CD4-positive, alpha-beta memory T cell (primary cell): ENCODE measurements at places on chromosomes 2 and 18. TPM values are rescaled to one million over a fixed set of nuclear protein-coding genes. Genes with fewer than 3 reads are reported as not detected.
A peak's percentile ranks its signal among the peaks of the same experiment; 100 is the strongest.

- DNase-seq, result no peak
Measured at GRCh38 chr2:186704897-186705296, 11.0 kb downstream of the FAM171B start.

GRCh38 chr2:60534052-60534685 is 19.3 kb downstream of the BCL11A start:
- no peak for DNase-seq

GRCh38 chr2:174717273-174717672 is 47.0 kb downstream of the CHRNA1 start:
- peak; percentile 63 for DNase-seq

DNA sequence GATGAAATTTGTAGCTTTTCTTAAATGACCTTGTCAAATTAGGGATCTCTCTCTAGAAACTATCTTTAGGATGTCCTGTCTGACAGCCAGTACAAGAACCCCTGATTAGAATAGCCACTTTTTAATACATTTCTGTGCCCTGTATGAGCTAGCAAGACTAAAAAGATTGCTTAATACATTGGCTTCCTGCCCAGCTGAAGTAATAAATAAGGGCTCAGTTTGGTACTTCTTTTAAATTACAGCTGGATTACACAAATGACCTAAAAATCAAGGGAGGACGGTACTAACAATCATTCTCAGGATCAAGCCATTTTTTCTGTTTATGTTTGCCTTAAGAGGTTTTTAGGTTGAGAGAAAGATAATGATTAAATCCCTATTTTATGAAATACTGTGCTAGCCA is 11.6 kb upstream of the OLA1 start:
- no peak for DNase-seq

DNA sequence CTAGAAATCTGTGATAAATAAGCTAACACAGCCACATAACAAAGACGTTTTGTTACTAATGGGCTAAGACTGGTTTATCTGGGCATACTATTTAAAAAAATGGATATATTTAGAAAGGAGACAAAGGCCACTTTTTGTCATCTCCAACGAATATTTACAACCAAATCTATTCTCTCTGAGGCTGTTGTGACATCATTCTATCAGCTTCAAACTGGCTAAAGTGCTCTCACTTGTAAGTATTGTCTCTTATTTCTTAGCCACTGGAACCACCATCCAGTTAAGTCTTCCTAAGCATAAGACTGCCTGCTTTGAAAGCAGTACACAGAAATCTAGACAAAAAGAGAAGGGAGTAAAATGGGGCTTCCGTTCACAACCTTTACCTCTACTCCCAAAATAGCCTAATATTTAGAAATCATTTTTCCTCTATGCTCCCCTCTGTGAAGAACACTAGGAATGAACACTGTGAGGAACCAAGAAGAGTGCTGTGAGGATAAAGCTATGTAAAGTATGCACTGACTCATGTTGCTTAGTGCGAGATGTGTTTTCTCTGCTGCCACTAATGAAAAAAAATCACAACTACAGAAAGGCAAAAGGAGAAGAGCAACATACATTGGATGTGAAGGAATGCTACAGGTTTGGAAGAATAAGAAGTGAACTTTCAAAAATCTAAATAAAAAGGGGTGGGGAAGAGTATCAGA is 264.1 kb downstream of the EXOC6B start:
- DNase-seq, result no peak

- DNase-seq, result no peak
Measured at GRCh38 chr2:235553696-235554100, 59.9 kb downstream of the AGAP1 start.

GRCh38 chr2:119741001-119741400 is 18.7 kb upstream of the PTPN4 start:
- DNase-seq, result no peak

GRCh38 chr18:60549338-60549960 is 176.9 kb upstream of the MC4R start:
- DNase-seq, result no peak

Gene C2orf66
- total RNA-seq, result not detected

DNA sequence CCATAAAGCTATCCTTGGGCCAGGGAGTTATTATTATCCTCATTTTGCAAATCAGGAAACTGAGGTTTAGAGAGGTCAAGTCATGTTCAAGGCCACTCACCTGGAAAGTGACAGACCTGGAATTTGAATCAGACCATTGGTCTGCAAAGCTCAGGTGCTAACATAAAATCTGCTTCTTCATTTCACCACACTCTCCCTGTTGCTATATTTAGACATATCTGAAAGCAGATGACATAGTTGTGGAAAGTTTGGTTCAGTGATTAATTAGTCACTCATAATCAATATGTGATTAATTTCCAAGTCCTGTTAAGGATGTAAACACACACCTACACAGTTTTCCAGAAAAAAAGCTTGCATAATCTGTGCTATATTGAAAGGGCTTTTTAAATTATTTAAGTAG is 57.4 kb downstream of the LINC00305 start:
- no peak for DNase-seq

Gene TMEM198
- 0.67 TPM for total RNA-seq

DNA sequence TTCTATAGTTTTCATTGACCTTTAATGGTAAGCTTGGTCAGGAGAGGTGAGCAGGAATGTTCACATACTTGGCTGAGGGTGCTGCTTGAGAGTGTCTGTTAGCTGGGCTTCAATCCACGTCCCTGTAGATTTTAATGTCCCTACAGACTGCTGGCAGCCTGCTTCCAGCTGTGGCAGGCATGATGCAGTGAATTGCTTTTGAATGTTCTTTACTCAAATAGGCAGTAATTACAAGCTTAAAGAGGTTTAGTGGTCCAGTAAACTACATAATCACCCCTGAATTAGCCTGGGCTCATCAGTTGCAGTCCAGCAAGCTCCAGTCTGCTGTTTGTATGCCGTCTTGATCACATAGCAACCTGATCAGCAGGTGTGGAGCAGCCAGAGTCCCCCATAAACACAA is 102.1 kb downstream of the MEIS1 start:
- DNase-seq, result no peak

DNA sequence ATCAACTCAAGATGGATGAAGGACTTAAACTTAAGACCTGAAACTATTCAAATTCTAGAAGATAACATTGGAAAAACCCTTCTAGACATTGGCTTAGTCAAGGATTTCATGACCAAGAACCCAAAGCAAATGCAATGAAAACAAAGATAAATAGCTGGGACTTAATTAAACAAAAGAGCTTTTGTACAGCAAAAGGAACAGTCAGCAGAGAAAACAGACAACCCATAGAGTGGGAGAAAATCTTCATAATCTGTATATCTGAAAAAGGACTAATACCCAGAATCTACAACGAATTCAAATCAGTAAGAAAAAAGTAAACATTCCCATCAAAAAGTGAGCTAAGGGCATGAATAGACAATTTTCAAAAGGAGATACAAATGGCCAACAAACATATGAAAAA is 171.2 kb downstream of the ERBB4 start:
- no peak for DNase-seq

- DNase-seq, result no peak
Measured at GRCh38 chr2:133937669-133938068, 316.2 kb upstream of the MGAT5 start.

Gene MCEE
- total RNA-seq, result 30.0 TPM

Gene ANTXR1
- 0.58 TPM for total RNA-seq

DNA sequence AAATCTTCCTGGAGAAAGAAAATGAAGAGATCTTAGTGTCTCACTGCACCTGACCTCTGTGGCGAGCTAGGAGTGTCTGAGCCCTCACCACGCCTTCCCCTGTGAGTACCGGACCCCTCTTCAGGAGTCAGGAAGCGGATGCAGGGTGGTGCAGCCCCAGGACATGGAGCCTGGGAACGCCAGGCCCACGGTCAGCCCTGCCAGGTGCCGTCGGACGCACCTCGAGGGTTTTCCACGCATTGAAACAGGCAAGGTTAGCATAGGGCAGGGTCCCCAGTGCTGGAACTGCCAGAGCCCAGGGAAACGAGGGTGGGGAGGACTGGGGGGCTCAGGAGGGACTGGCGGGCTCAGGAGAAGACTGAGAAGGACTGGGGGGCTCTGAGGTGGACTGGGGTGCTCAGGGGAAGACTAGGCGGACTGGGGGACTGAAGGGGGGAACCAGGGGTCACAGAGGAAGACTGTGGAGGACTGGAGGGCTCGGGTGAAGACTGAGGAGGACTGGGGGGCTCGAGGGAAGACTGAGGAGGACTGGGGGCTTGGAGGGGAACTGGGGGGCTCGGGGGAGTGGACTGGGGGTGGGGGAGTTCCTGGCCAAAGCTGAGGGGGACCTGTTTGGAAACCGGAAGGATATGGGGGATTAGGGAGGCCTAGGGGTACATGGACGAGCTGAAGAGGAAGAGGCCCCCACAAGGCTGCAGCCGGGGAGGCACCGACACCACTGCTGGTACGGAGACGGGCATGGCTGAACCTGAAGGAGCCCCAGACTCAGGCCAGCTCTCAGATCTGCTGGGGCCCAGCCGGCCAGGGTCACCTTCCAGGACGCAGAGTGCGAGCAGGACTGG is 65.2 kb upstream of the SNTG2 start:
- DNase-seq, result no peak

- peak; percentile 38 for DNase-seq
Measured at GRCh38 chr2:129877795-129878775, 101.4 kb upstream of the RAB6C start.

Gene CREB1
- total RNA-seq, result 128 TPM

- DNase-seq, result no peak
Measured at GRCh38 chr18:44179693-44180092, 501.0 kb upstream of the SETBP1 start.

DNA sequence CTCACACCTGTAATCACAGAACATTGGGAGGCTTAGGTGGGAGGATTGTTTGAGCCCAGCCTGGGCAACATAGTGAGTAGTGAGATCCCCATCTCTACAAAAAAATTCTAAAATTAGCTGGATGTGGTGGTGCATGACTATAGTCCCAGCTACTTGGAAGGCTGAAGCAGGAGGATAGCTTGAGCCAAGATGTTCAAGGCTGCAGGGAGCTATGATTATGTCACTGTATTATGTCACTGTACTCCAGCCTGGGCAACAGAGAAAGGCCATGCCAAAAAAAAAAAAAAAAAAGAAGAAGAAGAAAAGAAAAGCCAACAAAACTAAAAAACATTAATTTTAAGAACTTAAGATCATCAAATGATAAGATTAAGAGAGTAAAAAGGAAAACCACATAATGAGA is 17.4 kb upstream of the NCOA1 start:
- no peak for DNase-seq

DNA sequence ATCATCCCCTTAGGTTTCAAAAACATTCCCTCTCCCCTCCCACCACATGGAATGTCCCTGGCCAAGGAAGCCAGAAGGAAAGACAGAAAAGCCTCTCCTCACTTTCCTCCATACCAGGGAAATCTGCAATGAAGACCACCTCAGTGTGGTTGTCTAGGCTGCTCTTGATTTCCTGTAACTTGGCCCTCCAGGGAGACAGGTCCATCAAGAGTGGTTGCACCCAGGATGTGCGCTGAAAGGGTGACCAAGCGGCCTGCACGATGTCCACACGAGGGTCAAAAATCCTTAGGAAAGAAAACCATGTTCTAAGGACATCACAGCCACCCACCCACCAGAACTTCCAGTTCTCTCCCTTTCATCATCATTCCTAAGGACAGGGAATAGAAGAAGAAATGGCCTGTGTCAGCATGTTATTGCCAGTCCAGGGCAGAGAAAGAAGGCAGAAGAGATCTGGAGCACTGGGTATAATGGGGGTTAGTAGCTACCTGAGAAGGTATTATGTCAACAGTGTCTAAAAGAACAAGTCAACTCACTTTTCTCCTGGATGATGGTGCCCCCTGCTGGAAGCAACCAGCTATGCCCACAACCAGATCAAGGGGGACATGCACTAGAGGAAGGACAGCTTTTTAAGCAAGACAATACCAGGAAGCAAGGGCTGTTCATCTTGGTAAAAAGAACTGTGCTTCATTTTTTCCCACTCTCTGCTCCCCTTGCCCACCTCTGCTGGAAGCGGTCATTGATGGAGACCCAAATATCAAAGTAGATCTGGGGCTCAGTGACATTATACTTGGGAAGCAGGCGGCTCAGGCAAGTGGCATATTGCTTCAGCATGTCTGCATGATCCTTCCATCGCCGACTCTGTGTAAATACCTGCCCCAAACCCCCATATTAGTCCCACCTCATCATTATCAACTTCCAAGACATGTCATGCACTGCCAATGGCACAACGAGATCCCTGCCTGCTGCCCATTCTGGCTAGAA is 9.3 kb downstream of the GGCX start:
- peak; percentile 87 for DNase-seq

- no peak for DNase-seq
Measured at GRCh38 chr2:64537991-64538390, 13.9 kb downstream of the AFTPH start.

Gene IL18R1
- total RNA-seq, result 11.0 TPM

Gene SP140
- 70.8 TPM for total RNA-seq

- no peak for DNase-seq
Measured at GRCh38 chr2:235433860-235434259, 60.0 kb upstream of the AGAP1 start.

DNA sequence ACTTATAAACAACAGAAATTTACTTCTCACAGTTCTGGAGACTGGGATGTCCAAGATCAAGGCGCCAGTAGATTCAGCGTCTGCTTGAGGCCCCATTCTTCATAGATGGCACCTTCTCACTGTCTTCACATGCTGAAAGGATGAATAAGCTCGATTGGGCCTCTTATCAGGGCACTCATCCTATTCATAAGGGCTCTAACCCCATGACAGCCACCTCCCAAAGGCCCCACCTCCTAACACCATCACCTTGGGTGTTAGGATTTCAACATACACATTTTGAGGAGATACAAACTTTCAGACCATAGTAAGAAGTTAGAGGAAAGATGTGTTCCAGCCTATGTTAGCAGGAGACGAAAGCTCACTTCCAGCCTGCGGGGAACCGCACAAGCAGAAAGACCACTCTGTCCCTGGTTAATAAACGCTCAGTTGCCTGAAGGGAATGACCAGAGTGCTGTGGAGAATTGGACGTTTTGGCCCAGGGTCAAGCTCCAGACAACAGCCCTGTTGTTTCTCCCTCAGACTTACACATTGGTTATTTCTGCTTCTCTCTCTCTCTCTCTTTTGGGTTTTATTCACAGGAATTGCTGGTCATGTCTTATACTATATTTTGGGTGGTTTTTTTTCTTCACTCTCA is 90.3 kb downstream of the MAPRE2 start:
- DNase-seq, result no peak

- DNase-seq, result no peak
Measured at GRCh38 chr2:197161774-197162173, 148.8 kb downstream of the ANKRD44 start.

- no peak for DNase-seq
Measured at GRCh38 chr2:16653799-16654198, 11.8 kb downstream of the CYRIA start.

- DNase-seq, result no peak
Measured at GRCh38 chr18:7755753-7756475, 188.8 kb downstream of the PTPRM start.

Gene PDK1
- total RNA-seq, result 34.2 TPM

- no peak for DNase-seq
Measured at GRCh38 chr18:74083557-74083952, 64.1 kb downstream of the FBXO15 start.

GRCh38 chr2:233566141-233566956 is at the start of gene USP40:
Gene USP40 (minus strand): TSS chr2:233566782. CDS start chr2:233565554, 1,228 bp downstream.
- peak; percentile 41 for DNase-seq

GRCh38 chr2:86073225-86073624 is 32.5 kb downstream of the POLR1A start:
- DNase-seq, result no peak
